Esophagus squamous epithelium (tissue), 5 donors: ENCODE measurements at places on chromosomes 12 and 14. TPM values are rescaled to one million over a fixed set of nuclear protein-coding genes. Genes with fewer than 3 reads are reported as not detected.

Gene AMN
- 15.9 TPM for total RNA-seq

Gene FBLN5
- 83.5 TPM for total RNA-seq

DNA sequence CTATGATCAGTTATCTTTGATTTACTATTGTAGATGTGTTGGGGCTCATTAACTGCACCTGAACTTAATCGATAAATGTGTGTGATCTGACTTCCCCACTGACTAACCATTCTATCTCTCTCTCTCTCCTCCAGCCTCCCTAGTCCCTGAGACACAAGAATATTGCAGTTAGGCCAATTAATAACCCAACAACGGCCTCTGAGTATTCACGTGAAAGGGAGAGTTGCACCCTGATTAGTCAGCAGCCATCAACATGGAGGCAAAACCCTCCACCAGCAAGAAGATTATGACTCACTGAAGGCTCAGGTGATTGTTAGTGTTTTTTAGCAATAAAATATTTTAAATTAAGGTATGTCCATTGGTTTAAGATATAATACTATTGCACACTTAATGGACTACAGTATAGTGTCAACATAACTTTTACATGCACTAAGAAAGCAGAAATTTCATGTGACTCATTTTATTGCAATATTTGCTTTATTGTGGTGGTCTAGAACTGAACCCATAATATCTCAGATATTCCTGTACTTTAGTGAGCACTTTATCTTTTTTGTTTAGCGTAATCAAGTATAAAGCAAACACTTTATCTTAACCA, 77.1 kb upstream of the PTGDR start:
- DNase-seq: no peak

- DNase-seq: no peak
Observed at GRCh38 chr12:26293612-26294011, 98.2 kb downstream of the SSPN start.

DNA sequence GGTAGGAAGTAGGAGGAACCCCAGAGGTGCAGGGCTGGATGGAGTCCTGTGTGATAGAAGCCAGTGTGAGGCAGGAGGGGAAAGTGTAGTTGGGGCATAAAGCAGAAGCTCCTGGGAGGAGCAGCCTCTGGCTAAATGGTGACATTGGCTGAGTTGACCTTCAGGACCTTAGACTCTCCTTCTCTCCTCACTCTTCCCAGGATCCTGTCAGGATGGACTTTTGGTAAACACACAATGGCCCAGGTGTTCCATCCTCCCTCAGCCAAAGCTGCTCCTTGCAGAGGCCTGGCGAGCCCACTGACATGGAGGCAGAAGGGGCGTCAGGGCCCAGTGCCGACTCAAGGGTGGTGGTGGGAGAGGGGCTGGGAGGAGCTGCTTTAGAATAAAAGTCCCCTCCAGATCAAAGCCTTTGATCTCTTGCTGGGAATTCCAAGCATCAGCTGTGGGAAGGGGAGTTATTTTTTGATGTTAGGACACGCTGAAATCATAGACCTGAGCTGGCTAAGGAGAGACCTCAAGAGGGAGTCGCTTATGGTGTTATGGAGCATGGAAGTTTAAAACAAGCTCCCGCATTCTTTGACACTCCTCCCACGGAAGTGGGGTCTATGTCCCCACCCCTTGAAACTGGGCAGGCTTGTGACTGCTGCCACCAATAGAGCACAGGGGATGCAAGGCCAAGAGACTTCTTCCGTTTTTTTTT, 44.1 kb downstream of the SMIM41 start:
- DNase-seq: no peak
